ENCODE measurements at places on chromosomes 2 and 18. TPM values are rescaled to one million over a fixed set of nuclear protein-coding genes. Genes with fewer than 3 reads are reported as not detected.

SPAST gene
- total RNA-seq = 21.3 TPM

MAP3K20 gene
- total RNA-seq = 40.2 TPM

RUFY4 gene
- total RNA-seq = not detected

GLS gene
- 76.3 TPM for total RNA-seq

CERKL gene
- total RNA-seq = not detected

IL1F10 gene
- not detected for total RNA-seq

All from transverse colon (tissue), 4 donors.